ENCODE measurements at places on chromosomes 3 and 15.

DNA sequence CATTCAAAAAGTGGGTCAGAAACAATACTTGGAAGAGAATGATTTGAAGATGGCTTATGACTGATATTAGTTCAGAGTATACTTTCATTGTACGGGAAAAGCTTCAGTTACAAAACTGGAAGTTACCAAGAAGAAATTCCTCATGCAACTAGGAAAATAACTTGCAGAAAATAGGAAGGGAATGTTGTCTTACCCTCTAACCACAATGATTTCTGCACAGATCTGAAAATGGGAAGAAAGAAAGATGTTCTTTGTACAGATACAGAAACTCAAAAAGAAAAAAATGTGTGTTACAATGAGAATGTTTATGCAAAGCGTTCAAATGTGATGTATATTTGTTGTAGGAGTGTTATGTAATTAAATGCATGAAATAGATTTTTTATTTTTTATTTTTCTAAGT lies 3.7 kb downstream of the ZNF280D start:
- DNase-seq, result no peak

GRCh38 chr3:108202834-108203233 lies 19.4 kb downstream of the IFT57 start:
- no peak for DNase-seq

DNA sequence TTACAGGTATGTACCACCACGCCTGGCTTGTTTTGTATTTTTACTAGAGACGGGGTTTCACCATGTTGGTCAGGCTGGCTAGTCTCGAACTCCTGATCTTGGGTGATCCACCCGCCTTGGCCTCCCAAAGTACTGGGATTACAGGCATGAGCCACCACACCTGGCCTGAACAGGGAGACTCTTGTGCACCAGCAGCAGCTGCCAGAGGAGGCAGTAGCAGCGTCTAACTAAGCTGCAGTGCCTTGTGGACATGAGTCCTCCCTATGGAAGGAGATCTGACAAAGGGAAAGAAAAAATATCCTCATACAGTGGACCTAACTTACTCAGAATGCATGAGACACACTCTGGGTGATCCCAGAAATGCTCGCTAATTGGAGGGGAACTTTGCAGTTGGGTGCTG lies 36.8 kb upstream of the NEO1 start:
- no peak for DNase-seq

DNA sequence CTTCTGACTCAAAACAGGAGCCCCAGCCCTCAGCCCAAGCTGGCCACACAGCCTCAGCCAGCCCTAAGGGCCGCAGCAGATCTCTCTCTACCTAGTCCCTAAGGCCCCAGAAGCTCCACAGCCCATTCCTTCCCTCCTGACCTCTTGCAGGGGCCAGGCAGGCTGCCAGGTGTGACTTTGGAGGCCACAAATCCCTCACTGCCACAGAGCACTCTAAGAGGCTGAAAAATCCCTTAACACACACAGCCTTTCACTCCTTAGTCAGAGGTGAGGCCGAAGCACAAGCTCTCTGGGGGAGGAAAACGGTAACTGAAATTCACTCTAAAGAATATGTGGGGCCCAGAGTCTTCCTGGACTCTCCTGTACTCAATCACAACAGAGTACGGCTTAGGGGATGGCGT lies 23.3 kb downstream of the LRRC2 start:
- DNase-seq, result no peak

GRCh38 chr15:64630396-64631107 lies 144.8 kb downstream of the RBPMS2 start:
- no peak for DNase-seq

- DNase-seq, result no peak
Measured at GRCh38 chr3:126394977-126395321, 240 bp downstream of the CFAP100 start.

DNA sequence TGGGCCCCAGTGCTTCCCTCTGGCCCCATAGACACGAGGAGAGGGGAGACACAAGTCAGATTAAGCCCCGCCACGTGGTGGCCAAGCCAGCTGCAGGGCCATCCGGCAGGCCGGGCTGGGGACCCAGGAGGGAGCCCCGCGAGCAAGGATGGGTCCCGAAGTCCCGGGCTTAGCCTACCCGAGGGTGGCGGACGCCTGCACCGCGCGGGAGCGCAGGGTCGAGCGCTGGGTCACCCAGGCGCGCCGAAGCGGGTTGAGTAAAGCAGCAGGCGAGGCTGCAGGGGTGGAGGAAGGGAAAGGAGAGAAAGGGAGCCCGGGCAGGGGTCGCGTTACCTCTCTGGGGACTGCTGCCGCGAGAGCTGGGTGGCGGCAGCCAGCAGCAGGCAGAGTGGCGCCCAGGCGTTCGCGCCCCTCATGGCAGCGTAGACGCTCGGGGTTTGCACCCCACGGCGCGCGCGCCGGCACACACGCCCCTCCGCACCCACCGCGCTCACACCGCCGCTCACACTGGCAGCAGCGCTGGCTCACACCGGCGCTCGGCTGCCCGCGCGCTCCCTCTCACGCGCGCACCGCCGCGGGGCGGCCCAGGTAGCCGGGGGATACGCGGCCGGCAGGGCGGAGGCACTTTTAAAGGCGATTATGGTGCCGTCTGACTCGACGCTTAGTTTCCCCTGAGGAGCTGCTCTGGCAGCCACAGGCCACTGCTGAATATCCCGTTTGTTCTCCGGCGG lies at the start of gene PCOLCE2:
TSS of gene PCOLCE2 (minus strand) at position 603 of the 731 bp plus-strand sequence. CDS start at position 416, 187 bp downstream.
- DNase-seq, result no peak

DNA sequence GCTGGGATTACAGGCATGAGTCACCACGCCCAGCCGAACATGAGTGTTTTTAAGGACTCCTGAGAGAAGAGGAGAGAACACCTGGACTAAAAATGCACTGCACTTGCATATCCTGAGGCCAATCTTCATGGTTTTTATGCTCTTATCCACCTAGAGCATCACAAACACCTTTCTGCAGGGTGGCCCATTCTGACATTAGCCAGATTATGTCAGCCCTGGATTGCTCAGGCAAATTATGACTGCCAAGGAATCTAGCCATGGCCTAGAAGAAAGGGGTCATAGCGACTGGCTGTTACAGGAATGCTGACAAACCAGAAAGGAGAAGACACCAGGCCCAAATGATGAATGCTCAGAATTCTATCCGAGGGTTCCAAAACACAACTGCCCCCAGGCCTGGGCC lies 40.9 kb upstream of the HERC1 start:
- no peak for DNase-seq

GRCh38 chr3:125043599-125044151 lies 12.1 kb downstream of the HEG1 start:
- no peak for DNase-seq

DNA sequence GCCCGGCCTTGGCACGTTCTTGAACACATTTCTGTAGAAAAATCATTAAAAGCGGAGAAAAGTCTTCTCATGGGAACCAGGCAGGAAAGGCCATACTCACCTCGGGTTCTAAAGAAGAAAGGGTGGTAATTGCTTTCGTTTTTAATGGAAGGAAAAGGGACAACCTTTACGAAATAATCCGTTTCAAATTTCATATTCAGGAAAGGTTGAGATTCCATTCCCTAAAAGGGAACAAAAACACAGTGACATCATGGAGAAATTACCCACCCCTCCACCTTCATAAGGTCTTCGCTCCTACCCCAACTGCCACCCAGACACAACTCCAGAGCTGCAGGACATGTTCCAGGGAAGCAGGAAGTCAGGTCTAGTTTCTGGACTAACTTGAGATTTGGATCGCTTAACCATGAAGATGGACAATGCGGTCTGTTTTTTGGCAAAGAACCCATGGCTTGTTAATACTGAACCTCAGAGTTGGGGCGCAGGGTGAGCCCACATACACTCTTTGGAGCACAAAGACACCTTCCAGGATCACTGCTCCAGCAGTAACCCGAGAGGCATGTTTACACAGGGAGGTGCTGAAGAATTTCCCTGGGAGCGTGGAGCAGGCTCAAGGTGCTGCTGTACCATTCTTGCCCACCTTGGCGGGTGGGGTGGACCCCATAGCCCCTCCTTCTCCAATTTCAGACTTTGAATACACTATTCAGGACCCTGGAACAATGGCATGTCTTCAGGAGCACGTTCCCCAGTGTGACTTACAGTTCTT lies 49.2 kb downstream of the SPATA12 start:
- no peak for DNase-seq

DNA sequence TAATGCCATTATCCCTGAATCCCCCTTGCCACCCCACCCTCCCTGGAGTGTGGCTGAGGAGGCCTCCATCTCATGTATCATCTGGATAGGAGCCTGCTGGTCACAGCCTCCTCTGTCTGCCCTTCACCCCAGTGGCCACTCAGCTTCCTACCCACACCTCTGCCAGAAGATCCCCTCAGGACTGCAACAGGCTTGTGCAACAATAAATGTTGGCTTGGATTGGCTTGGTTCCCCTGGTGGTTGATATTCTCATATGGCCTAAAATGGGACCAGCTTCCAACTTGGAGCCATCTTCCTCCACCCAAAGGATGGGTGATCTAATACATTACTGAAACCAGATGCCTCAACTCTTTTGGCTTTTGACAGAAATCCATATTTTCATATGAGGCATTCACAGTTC lies 34.9 kb downstream of the VIPR1 start:
- no peak for DNase-seq

GRCh38 chr3:6528951-6529350 lies 332.0 kb upstream of the GRM7 start:
- DNase-seq, result peak; percentile 8

GRCh38 chr3:180755556-180755955 lies 76.3 kb upstream of the CCDC39 start:
- DNase-seq, result no peak

DNA sequence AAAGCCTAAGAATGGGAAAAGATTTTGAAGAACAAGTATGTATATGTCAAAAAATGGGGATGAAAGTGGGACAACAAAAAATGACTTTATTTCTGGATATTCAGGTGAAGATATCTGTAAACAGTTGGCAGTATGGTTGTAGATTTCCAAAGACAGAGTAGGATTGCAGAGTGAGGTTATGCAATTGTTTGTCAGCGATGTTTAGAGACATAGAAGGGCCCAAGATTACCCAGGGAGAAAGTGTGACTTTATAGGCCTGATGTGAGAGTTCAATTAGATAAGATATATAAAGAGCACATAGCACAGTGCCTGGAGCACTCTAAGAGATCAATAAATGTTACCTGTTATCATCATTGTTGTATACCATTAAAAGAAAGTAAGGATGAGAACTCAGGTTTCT lies 319.8 kb downstream of the DOCK3 start:
- DNase-seq, result no peak

- DNase-seq, result peak; percentile 90
Measured at GRCh38 chr3:109874896-109875708, 537.8 kb upstream of the DPPA4 start.

DNA sequence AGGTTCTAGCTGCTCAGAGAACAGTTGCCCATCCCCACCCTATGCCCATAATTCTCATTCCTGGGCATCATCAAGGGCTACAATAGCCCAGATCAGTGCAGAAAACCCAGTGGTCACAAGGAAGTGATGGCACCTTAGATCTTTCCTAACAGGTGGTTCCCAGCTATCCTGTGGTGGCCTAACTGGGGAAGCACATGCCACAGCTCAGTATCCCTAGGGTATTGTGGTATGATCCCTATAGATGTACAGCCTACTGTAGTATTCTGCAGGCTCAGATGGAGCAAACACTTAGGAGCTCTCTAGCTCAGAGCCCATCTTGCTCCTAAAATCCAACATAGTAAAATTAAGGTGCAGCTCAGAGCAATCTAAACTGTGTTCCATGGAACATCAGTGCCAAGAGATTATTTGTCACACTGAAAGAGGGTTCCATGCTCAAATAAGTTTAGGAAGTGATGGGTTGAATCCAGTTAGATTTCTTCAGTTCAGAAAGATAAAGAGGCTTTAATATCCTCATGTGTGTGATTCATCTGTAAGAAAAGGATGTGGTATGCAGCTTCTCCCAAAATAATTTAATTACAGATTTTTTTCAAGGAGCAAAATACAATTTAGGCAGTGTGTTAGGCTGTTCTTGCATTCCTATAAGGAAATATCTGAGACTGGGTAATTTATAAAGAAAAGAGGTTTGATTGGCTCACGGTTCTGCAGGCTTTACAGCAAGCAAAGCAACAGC lies 4.4 kb downstream of the A4GNT start:
- DNase-seq, result no peak

- DNase-seq, result no peak
Measured at GRCh38 chr3:45642731-45643152, 46.5 kb upstream of the SACM1L start.

GRCh38 chr15:39472621-39473297 lies 108.1 kb upstream of the THBS1 start:
- no peak for DNase-seq

- DNase-seq, result no peak
Measured at GRCh38 chr3:10224794-10225665, 23.2 kb upstream of the TATDN2 start.

Data from epithelial cell of prostate (primary cell).